ENCODE measurements at places on chromosomes 11 and 22.

GRCh38 chr11:88179141-88179540, 3.9 kb upstream of the RAB38 start:
- no peak for DNase-seq

- DNase-seq: no peak
Measured at GRCh38 chr11:68037411-68038225, 1.2 kb upstream of the TCIRG1 start.

GRCh38 chr11:84905411-84905810, 721.7 kb downstream of the DLG2 start:
- DNase-seq: no peak

- DNase-seq: no peak
Measured at GRCh38 chr22:45235851-45236342, 4.8 kb downstream of the KIAA0930 start.

- peak; percentile 64 for DNase-seq
Measured at GRCh38 chr11:64136765-64137441, 29.0 kb downstream of the MACROD1 start.

- no peak for DNase-seq
Measured at GRCh38 chr22:38153821-38154562, 27.6 kb downstream of the PLA2G6 start.

GRCh38 chr11:89327885-89328284, 150.2 kb downstream of the TYR start:
- no peak for DNase-seq

- DNase-seq: no peak
Measured at GRCh38 chr11:117366875-117367274, 39.2 kb downstream of the CEP164 start.

DNA sequence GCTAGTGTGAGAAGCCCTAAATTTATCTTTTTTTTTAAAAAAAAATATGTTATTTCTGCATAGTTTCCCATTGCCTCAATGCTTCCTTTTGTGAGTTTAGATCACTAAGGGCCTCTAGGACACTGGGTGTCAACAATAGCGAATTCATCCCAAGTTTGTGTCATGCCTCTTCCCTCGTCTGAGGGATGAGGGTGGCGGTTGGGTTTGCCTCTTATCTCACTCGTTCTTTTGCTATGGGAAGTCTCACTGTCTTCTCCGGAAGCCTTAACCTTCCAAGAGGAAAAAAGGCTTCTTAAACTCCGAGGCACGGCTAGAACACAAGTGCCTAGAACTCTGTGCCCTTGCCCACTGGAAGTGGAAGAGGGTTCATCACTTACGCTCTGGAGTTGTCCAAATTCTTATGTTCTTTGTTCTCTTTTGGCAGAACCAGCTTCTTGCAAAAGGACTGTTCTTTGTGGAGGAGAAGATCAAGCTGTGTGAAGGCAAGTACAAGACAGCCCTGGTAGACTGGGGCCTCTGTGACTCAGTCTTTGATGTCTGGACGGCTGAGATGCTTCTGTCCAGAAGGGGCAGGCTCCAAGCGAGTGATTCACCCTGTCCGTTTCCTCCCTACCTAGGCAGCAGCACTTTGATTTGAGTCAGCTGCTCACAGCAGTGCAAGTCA, 78.5 kb downstream of the TRAF6 start:
- no peak for DNase-seq

DNA sequence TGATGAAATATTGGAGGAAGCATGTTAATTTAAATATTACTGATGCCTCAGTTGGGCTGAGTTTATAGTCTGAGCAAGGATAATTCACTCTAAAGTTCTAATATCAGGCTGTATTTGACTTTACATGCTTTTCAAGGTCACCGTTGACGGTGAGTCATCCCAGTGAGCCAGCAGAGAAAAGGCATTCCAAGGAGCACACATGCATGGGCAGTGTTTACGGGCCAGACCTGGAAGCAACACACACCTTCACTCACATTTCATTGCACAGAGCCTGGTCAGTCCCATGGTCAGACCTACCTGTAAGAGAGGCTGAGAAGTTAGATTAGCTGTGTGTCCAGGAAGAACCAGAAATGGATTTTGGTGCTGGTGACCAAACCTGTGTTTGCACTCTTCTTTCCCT, 53.5 kb downstream of the COMMD9 start:
- DNase-seq: no peak
